ENCODE measurements at places on chromosomes 7 and 10.
A peak's percentile ranks its signal among the peaks of the same experiment; 100 is the strongest.

DNA sequence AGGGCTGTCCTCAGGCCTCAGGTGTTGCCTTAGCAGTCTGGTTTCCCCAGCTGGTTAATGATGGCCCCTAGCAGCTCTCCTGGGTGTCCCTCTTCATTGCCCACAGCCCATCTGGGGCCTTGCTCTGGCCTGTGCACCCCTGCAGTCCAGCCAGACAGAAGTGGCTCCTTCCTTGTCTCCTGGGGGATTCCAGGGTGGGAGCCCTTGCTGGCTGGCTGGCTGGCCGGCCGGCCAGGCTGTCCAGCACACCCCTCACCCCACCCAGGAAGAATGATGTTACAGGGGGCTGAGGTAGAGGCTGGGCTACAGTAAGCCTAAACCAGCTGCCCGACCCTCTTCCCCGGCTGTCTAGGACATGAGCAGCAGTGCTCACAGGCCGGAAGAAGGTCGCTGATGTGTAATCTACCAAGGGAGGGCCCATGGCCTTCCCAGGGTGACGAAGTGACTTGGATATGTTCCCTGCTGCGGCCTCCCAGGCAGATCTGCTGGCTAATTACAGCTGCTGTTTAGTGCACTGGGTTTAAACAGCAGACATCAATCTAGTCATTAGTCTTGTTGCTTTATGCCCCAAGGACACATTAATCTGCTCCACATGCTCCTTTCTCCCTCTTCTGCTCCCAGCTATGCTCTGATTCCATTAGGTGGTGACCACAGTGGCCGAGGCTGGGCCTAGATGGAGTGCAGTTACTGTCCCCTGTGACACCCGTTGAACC lies 53.8 kb upstream of the LRRC4 start:
- no peak for DNase-seq

DNA sequence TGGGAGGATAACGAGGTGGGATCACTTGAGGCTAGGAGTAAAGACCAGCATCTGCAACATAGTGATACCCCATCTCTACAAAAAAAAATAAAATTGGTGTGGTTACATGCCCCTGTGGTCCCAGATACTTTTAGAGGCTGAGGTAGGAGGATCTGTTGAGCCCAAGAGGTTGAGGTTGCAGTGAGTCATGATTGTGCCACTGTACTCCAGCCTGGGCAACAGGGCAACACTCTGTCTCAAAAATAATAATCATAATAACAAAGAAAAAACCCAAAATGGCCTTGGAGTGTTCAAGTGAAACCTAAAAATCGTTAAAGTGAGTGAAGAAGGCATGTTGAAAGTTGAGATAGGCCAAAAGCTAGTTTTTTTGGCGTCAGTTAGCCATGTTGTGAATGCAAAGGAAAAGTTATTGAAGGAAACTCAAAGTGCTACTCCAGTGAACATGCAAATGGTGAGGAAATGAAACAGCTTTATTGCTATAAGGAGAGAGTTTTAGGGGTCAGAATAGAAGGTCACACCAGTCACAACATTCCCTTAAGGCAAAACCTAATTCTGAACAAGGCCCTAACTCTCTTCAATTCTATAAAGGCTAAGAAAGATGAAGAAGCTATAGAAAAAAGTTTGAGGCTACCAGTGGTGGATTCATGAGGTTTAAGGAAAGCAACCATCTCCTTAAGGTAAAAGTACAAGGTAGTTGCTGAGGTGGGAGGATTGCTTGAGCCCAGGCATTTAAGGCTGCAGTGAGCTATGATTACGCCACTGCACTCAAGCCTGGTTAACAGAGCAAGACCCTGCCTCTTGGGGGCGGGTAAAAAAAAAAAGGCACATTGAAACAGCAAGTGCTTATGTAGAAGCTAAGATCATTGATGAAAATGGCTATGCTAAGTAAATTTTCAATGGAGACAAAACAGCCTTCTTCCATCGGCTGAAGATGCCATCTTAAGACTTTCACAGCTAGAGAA lies 45.4 kb upstream of the STOX1 start:
- no peak for DNase-seq

DNA sequence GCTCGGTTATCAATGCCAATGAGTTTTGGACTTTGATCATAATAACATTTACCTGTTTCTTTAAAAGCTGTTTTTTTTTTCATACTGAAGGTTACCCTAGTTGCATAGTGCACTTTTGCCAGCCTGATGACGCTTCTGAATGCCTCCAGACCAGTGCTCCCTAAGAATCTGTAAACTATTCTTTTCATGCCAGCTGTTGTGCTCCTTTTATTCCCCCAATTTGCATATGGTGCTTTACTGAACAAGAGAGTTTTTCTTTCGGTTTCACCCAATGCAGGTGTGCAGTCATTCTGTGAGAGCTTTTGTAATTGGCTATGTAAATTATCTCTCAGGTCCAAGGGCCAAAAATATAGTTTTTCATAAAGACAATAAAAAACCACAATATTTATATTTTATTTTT lies 48.1 kb upstream of the GLCCI1 start:
- no peak for DNase-seq

- DNase-seq: no peak
These were observed 28.6 kb downstream of the MTURN start for GRCh38 chr7:30163231-30163894.

DNA sequence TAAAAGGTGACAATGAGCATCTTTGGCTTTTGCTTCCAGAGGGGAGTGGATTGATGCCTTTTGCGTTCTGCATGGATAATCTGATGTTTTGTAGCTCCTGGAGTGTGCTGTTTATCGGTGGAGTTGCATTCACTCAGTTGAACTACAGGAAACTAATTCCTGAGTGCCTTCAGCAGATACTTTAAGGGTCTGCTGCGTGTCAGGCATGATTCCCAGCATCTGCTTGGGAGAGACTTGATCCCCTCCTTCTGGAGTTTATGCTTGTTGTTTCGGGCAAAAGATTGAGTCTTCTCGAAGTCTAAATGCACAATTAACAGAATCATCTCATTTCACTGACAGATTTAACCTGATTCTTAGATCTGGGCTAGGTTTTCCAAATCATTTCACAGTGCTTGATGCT lies 46.2 kb downstream of the CELF2 start:
- DNase-seq: no peak

- no peak for DNase-seq
These were observed 66.1 kb downstream of the CALML3 start for GRCh38 chr10:5590816-5591215.

GRCh38 chr7:134693256-134693655 lies 46.6 kb downstream of the BPGM start:
- no peak for DNase-seq

DNA sequence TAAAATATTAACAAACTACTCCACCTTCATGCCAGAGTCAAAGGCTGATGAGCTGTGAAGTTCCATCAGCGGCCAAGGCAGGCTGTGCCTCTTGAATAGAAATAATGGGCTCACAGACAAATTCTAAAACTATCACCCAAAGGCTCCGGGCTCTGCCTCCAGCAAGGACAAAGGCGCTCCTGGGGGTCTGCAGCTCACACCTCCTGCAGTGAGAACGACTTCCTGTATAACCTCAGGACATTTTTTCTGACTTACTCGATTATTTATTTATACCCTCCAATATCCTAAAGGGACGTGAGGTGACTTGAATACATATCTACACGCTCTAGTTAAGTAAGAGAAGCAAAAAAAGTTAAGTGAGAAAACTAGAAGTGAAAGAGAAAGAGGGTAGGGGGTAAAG lies 500.7 kb downstream of the CCSER2 start:
- no peak for DNase-seq

DNA sequence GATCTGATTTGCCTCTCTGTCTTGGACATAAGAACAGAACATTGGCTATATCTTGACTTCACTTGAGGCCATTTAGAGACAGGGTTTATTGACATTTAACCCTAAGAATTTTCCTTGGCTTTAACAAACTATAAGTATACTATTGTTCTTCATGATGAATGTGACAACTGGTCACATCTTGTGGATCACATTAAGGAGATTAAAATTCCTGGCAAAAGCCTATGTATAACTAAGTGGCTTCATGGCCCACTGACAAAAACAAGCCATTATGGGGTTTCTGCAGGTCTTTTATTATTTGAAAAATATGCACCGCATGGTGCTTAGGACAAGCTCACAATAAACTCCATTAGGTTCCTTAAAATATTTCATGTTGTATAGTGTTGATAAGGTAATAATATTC lies 54.8 kb downstream of the THNSL1 start:
- no peak for DNase-seq

- DNase-seq: no peak
These were observed 114.5 kb downstream of the PTPN20 start for GRCh38 chr10:47025540-47026300.

GRCh38 chr7:84549409-84549808 lies 354.8 kb upstream of the SEMA3A start:
- no peak for DNase-seq

GRCh38 chr10:102616066-102616770 lies 28.1 kb upstream of the TRIM8 start:
- no peak for DNase-seq

DNA sequence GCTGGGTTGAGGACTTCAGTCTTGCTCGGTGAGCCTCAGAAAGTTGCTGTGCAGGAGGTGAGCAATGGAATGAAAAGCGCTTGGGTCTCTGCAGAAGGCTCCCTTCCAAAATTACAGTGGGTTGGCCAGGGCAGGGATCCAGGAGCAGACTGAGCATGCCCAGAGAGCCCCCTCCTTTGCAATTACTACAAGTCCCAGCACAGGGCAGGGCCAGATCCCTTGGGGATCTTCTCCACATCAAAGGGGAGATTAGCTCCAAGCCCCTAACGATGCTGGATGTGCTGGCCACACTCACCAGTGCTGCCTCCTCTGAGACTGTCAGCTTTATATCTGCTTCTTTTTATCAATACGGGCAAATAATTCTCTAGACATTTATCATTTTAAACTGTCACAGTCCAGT lies 337.5 kb downstream of the RPS24 start:
- no peak for DNase-seq

DNA sequence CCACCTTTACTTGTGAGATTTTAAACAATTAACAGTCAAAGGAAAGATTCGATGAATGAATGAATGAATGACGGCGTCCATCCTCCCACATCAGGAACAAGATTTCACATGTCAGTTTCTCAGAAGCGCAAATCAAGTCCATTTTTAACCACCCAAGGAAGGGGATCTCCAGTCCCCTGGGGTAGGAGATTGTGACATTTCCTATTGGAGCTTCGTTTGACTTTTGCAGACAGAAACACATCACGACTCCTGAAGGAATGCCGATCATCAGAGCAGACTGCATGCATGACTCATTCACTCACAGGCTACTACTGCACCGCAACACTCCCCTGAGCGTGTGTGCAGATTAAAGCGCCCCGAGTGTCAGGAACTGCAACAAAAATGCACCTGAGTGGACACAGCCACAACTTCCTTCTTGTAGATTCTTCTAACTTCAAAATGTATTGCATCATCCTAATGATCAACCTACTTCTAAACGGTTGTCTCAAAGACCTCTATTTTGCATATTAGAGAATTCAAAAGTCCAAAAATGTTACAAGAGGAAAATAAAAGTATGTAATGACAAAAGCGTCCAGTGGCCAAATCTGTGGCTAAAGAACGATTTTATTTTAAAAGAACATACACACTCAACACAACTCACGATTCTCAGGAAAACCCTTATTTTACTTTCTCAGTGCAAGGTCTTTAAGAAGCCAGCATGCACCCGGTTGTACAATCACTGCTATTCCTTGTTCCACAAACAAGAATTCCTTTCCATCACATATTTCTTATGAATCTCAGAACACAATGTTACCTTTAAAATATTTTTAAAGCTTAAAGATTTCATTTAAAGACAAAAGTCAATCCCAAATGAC lies 172.6 kb downstream of the FAM107B start:
- no peak for DNase-seq

DNA sequence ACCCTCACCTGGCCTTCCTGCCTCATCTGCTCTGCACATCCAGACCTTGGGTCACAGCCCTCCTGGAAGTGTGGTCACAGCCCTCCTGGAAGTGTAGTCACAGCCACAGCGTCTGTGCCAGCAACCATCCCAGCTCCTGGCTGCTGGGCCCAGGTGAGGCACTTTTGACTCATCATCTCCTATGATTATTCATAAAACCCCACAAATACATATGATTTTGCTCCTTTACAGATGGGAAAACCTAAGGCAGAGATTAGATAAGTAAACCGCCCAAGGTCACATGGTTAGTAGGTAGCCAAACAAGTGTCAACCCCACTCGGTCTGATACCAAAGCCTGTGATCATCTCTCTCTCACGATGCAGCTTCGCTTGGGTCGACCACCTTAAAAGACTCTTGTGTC lies 94.3 kb downstream of the PRLHR start:
- DNase-seq: no peak

DNA sequence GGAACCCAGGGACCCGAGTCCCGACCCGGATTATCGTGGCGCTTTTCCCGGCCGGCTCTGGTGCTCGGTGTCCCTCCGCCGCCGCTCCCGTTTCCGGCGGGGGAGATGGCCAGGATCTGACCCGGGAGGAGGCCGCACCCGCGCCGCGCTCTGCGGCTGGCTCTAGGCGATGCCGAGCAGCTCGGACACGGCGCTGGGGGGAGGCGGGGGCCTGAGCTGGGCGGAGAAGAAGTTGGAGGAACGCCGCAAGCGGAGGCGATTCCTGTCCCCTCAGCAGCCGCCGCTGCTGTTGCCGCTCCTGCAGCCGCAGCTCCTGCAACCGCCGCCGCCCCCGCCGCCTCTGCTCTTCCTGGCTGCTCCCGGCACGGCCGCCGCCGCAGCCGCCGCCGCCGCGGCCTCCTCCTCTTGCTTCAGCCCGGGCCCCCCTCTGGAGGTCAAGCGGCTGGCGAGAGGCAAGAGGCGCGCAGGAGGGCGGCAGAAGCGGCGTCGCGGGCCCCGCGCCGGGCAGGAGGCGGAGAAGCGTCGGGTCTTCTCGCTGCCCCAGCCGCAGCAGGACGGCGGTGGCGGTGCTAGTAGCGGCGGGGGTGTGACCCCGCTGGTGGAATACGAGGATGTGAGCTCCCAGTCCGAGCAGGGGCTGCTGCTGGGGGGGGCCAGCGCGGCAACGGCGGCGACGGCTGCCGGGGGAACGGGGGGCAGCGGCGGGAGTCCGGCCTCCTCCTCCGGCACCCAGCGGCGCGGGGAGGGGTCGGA lies 593 bp downstream of the CDK13 start:
- peak; percentile 44 for DNase-seq

DNA sequence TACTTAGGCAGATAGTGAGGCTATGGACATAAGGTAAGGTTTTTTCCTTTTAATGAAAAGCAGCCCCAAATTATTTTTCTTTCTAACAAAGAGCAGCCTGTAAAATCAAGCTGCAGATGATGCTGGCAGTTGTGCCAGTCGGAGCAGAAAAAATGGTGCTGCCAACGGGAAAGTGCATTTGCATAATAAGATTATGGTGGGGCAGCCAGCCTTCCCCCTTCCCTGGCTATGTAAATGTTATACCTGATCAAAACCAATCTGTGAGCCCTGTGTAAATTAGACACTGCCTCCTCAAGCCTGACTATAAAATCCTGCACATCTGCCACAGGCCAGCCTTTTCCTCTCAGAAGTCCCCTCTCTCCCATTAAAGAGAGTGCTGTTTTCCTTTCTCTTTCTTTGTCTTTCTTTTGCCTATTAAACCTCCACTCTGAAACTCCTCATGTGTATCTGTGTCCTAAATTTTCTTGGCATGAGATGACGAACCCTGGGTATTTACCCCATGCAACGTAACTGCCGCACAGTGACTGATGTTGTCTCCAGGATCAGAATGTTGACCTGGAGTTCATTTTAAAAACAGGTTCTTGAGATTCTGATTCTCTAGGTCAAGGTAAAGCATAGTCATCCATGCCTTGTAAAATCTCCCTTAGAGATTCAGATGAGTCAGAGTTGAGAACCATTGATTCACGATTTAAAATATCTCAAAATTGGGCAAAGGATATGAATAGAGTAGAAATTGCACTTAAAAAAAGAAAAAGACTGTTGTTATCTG lies 167.3 kb upstream of the C1GALT1 start:
- DNase-seq: no peak

GRCh38 chr10:17225808-17226207 lies 2.2 kb upstream of the VIM start:
- no peak for DNase-seq
